Ascending aorta (tissue), 2 donors: ENCODE measurements at places on chromosomes 12 and 14. TPM values are rescaled to one million over a fixed set of nuclear protein-coding genes. Genes with fewer than 3 reads are reported as not detected.

Gene NRDE2
- total RNA-seq = 9.2 TPM

DNA sequence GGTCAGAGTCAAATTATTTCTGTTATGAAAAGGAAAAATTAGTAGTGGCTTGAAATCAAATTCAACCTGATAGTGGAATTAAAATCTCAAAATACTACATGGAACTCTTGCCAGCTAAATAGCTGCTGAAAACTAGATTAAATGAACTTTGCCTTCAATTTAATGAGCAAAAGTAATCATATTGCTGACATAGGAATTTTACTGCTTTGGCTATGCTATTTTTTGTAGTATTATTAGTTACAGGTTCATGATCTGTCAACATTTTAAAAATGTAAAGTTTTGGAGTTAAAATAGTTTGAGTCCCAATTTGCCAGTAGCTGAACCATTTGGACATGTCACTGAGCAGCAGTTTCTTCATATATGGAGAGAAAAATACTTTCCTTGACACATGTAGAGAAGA is 81.4 kb downstream of the RERGL start:
- DNase-seq = no peak

DNA sequence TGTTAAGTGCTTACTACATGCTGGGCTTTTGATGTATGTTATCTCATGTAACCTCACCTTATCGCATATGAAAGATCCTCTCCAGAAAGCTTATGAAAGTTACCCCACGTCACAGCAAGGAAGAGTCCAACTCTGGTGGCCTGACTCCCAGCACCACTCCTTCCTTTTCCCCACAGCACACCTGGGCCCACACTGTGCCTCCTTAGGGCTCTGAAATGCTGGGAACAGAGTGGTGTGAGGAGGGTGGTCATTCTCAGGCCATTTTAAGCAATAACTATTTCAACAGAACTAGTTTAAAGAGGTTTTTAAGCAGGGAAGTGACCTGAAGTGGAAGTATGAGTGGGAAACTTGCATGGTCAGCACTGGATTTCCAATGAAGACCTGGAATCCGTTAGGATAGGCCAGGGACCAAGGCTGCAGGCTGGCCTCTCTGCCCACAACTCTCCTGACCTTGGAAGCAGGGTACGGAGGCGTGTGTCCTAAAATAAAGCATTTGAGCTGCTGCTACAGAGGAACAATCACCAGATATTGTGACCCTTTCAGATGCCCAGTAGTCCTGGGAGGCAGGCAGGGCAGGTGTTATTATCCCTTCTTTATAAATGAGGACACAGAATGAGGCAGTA is 67.2 kb upstream of the TMEM263 start:
- DNase-seq = no peak

DNA sequence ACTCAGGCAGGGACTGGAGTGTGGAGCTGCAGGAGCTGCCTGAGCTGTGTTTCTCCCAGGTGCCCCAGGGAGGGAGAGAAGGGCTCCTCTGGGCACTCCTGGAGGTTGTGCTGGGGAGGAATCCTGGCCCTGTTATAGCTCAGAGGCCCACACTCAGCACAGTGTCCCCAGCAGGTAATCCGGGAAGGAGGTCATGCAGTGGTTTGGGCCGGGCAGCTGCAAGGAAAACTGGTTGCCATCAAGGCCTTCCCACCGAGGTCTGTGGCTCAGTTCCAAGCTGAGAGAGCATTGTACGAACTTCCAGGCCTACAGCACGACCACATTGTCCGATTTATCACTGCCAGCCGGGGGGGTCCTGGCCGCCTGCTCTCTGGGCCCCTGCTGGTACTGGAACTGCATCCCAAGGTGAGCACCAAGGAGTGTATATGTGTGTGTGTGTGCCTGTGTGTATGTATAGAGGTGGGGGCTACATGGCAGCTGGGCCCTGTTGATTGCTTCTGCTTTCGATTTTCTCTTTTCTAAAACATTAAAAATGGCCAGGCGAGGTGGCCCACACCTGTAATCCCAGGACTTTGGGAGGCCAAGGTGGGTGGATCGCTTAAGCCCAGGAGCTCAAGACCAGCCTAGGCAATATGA is 2.0 kb downstream of the AMHR2 start:
- DNase-seq = no peak

- no peak for DNase-seq
Measured at GRCh38 chr12:17192721-17193120, 586.8 kb upstream of the LMO3 start.

DNA sequence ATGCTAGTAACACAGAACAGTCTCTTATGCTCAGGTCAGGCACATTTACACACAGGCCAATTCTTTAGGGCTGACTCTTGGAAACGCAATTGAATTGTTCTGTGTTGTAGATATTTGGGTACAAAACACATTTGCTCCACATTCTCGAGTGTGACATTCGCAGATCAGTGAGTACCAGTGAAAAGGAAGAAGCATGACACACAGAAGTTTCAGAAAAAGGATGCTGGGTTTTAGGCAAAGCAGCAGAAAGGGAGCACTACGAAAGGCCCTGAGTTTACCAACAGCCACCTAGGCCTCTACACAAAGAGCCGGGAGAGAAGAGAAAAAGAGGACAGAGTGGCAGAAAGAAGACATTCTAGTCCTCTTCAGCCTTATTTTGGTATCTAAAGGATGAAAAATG is 254.4 kb upstream of the BTG1 start:
- DNase-seq = no peak

- no peak for DNase-seq
Measured at GRCh38 chr12:12527820-12528296, 34.8 kb downstream of the DUSP16 start.

Gene TBK1
- total RNA-seq = 3.9 TPM

DNA sequence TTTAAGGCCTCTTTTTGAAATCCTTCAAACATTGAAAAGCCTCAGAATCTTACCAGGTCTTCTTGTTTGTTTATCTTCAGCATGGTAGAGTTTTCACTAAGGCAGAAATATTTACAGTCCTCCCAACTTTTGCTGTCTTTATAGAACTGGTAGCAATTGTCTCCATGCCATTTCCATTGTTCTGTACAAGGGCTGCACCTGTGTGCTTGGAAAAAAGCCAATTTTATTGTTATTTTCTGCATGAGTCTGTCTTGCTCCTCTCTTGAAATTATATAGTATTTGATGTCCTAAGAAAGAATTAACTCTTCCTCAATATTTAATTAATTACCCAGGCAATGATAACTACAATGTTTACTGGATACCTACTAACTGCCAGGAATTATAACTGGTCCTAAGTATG is 23.3 kb downstream of the CLEC1A start:
- no peak for DNase-seq

Gene HPD
- total RNA-seq = 0.96 TPM

DNA sequence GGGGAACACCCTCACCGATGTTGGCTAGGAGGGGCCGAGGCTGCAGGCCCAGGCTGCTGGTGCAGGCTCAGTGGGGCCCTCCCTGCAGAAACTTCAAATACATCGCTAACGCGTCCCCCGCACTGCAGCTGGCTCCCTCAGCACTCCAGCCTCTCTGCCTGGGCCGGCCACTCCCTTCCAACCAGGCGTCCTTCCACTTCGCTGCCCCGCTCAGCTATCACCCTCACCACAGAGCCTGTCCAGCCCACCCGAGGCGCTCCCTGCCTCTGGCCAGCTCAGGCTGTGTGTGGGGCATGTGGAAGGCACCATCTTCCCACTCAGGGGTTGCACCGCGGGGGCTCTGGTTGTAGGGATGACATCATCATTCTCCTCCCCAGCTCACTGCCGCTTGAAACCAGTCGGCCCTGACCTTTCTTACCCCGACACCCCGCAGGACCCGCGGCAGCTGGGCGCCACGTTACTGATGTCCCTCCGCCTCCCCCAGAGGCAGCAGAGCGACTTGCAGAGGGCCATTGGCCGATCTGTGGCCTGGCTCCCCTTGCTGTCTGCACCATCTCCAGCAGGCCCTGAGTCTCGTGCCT is 199.9 kb upstream of the RTL1 start:
- DNase-seq = peak; percentile 50

Gene AMDHD1
- total RNA-seq = 0.96 TPM

GRCh38 chr14:36176524-36176923 is at the start of gene PTCSC3:
Gene PTCSC3, minus strand, starts transcription at chr14:36176722.
- DNase-seq = no peak

DNA sequence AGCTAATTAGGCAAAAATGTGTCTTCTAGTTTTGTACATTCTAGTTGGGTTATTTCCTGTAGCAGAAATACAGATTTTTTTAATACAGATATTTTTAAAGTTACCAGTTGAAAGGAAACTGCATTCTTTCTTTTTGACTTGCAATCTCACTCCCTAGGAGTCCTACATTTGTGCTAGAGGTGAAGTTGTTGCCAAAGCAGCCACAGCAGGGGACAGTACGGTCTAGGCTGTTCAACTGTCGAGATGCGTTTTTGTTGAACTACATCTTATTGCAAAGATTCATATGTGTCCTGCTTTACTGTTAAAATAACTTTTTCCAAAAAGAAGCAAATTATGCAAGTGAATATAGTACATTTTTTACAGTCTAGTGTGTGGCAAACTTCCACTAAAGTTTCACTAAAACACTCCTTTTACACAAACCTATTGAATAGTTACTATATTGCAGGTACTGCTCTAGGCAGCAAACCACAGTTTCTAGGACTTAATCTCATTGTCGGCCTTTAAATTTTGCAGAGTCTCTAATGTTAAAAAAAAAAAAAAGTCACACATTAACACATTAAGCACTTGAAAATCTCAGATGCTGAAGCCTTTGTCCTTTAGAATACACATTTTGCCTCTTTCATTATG is 30.2 kb upstream of the SRGAP1 start:
- DNase-seq = no peak

- no peak for DNase-seq
Measured at GRCh38 chr14:64940336-64940910, 2.1 kb downstream of the GPX2 start.

GRCh38 chr14:61334197-61334701 is 12.9 kb downstream of the PRKCH start:
- no peak for DNase-seq

Gene KCTD10
- 102 TPM for total RNA-seq

GRCh38 chr12:76786986-76787385 is 23.1 kb downstream of the ZDHHC17 start:
- DNase-seq = no peak

GRCh38 chr14:83331513-83331912 is 1797.9 kb upstream of the SEL1L start:
- no peak for DNase-seq

- no peak for DNase-seq
Measured at GRCh38 chr12:5417500-5417899, 14.4 kb upstream of the NTF3 start.

Gene ZFHX2
- total RNA-seq = 1.3 TPM

- DNase-seq = no peak
Measured at GRCh38 chr14:33629792-33630191, 321.1 kb downstream of the EGLN3 start.

DNA sequence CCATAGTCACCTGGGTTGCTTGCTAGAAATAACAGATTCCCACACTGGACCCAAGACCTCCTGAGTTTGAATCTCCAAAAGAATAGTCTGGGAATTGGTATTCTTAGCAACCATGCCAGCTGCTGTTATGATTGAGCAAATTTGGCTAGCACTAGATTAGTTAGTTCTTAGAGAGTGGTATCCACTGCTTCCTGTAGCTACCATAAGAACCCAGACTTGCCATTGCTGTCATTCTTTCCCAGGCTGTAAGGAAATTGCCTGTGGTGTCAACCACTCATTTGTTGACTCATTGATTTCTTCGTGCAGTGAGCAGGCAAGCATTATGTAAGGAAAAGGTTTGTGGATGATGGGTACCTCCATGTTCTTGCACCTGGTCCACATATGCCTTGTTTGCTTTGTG is 201.8 kb upstream of the RGS6 start:
- DNase-seq = no peak

GRCh38 chr14:91947475-91948184 is at the start of gene FBLN5:
Gene FBLN5, minus strand, starts transcription at chr14:91947694. Its CDS starts 465 bp downstream, at chr14:91947229.
- peak; percentile 82 for DNase-seq

- no peak for DNase-seq
Measured at GRCh38 chr14:98371141-98371540, 900.9 kb downstream of the BCL11B start.

GRCh38 chr12:103589517-103589916 is 2.4 kb downstream of the STAB2 start:
- no peak for DNase-seq

GRCh38 chr12:115646210-115646609 is 631.3 kb downstream of the MED13L start:
- no peak for DNase-seq

Gene TAS2R42
- total RNA-seq = not detected

DNA sequence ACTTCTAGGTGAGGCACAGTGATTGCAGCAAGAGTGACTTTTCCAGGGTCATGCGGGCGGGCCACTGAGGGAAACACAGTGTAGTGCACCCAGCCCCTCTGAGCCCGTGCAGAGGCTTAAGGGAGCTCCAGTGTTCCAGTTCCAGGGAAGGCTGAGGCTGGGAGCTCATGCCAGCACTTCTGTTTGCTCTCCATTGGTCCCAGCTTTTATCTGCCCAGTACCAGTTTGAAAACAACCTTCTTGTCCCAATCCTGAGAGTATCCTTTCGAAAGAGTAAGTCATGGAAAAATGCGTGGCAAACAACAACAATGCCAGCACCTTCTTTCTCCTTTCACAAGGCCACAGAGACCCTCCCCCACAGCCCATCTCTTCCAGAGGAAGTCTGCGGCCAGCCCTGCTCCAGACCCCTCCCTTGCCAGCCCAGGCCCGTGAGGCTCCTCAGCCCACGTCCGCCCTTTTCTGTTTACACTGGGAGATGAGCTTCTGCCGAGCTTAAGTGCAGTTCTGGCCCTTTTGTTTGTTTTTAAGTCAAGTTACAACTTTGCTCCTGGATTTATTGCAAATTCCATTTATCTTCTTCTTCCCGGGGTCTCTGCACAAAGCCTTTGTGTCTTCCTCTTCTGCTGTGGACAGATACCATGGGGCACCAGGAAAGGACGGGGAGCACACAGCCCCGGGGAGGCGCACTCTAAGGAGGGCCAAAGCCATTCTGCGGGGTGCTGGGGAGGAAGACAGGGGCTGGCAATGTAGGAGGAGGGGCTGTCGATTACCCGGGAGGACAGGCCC is 185.6 kb downstream of the ZFP36L1 start:
- DNase-seq = no peak

Gene GRIN2B
- total RNA-seq = 0.11 TPM

Gene DACT1
- total RNA-seq = 46.0 TPM

GRCh38 chr14:90361865-90362557 is 30.3 kb upstream of the NRDE2 start:
- DNase-seq = no peak

DNA sequence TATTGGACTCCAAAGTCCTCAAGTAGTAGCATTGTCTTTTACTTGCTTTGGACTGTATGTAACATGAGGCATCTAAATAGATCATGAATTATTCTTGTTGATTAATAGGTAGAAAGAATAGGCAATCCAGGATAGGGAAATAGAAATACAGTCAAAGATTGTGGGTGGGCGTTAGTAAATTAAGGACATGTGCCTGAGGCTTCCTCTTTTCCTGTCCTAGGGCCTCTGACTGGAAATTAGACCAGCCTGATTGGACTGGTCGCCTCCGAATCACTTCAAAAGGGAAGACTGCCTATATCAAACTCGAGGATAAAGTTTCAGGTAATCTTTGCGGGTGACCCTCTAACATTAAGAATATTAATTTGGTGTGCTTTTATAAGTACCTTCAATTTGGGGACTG is 7.6 kb downstream of the NECAP1 start:
- no peak for DNase-seq
